Mucosa of gallbladder (tissue), 1 donor: ENCODE measurements at places on chromosomes 13 and 19.

DNA sequence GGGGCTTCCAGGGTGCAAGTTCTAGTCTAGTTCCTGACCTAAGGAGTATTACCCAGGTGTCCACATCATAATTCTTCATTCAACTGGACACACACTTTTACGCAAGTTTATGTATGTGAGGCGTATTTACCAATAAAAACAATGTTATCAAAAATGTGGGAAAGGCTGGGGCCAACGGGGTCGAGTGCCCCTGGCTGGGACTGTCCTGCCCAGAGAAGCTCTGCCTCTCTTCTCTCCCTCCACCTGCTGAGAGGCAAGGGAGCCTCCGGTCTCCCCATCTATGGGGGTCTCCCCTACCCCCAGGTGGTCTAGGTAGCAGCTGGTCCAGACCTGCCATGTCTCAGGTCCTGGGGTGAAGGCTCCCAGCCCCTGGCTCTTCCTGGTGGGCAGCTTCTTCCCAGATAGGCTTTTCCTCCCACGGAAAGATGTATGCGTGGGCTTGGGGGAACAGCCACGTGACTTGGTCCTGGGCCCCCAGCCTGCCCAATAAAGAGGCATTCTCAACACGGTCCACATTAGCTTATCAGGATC, 132.4 kb downstream of the USP12 start:
- DNase-seq: no peak

DNA sequence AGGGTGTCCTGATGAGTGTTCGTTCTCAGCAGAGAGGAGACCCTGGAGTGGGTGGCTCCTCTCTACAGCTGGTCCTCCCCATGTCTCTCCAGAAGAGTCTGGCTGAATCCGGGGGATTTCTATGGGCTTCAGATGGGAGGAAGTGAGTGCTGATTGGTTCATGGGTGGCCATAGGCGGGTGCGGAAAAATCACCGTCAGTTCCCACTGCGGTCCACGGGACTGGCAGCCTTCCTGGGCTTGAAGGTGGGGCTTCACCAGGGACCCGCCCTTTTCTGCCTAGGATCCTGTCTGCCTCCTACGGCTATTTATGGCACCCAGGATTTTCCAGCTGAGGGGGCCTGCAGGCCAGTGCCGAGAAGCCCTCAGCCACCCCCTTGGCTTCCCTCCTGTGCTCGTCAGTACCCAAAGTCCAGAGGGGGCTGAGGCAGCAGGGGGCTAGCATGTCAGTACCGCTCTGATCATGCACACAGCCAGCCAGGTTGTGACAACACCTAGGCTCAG, 18.4 kb downstream of the CPB2 start:
- no peak for DNase-seq

DNA sequence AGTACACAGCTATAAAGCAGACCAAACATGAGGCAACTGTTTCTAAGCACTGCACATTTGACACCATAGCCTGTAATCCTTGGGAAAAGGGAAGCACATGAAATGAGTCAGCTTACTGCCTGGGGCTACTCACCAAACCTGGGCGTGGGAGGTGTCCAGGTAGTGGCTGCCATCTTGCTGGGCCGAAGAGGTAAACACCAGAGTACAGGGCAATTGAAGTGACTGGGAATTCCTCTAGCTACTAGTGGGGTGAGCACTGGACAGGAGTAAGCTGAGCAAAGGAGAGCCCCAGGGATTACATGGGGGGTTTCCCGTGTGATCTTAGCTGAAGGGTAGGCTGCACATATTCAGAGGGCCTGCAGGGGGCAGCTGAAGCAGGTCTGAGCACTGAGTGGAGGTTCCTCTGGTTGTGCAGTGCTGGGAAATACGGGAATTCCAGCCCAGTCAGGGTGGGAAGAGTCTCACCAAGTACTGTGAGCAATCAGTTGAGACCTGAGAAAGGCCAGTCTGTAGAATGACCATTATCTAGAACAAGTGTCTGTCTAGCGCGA, 140.5 kb downstream of the SLC7A1 start:
- DNase-seq: no peak

GRCh38 chr19:57314146-57314545, 6.1 kb upstream of the ZNF543 start:
- DNase-seq: no peak

- no peak for DNase-seq
Measured at GRCh38 chr13:38662362-38662761, 24.5 kb upstream of the FREM2 start.

DNA sequence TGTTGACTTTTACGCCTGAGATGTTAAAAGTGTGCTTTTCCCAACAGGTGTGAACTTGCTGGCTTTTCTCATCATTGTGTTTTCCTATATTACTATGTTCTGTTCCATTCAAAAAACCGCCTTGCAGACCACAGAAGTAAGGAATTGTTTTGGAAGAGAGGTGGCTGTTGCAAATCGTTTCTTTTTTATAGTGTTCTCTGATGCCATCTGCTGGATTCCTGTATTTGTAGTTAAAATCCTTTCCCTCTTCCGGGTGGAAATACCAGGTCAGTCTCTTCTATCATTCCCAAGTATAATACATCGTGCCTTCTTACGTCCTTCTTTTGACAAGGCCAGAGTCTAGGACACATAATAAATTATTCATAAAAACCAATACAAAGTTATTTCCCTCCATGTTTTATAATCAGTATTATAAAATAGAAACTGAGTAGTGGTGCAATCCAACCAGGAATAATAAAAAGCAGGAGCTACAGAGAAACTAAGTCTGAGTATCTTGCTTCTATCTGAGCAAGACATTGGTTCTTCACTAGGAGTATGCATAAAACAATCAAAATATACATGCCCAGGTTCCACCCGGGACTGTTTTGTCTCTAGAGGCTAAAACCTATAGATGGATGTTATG, 57.9 kb downstream of the RXFP2 start:
- no peak for DNase-seq

DNA sequence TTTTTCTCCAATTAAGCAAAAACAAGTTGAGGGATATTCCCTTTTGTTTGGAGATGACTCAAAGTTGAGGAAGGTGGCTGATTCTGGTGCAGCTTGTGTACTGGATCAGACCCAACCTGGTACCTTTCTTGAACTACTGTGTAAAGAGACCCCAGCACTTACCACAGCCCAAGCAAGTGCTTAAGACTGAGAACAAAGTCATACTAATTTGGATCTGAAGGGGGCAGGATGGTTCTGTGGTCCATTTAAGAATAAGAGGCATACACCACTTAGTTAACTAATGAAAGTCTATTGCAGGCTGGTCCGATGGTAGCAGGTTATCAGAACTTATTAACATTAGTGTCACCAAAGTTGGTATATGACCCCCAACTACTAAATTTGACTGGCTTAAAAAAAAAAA, 6.3 kb downstream of the THSD1 start:
- no peak for DNase-seq

DNA sequence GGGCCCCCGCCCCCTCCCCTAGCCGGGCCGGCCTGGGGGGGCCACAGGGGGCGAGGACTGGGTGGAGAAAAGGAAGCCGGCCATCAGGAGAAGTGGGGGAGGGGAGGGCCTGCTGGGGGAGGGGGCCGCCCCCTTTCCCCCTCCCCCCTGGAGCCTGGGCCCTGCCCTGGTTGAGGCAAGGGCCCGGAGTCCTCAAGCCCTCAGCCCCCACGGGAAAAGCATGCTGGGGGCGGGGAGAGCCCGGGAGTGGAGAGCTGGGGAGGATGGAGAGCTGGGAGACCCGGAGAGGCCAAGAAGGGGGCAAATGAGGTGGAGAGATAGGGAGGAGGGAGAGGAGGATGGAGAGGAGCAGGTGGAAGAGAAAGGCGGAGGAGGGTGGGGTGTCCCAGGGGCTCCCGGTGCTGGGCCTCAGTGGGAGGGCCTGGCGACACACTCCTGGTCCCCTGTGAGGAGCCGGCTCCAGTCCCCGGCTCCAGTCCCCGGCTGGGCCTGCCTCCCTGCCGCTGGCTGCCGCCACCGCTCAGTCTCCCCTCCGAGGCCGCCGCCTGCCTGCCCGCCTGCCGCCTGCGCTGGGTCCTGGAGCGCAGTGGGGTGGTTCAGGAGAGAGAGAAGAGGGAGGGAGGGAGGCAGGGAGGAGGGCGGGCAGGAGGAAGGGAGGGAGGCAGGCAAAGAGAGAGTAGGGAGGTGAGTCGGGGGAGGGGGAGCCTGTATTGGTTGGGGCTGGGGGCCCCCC, at the start of gene GRIK5:
TSS of gene GRIK5 (minus strand) at position 588 of the 733 bp plus-strand sequence. CDS start 4,436 bp downstream, outside the sequence.
- no peak for DNase-seq

- no peak for DNase-seq
Measured at GRCh38 chr13:84973661-84974060, 825.6 kb downstream of the SLITRK6 start.
